ENCODE measurements at places on chromosomes 2 and 18. TPM values are rescaled to one million over a fixed set of nuclear protein-coding genes. Genes with fewer than 3 reads are reported as not detected.

The RIT2 gene
- total RNA-seq, result 7.1 TPM

The GAREM2 gene
- 11.0 TPM for total RNA-seq

The CNGA3 gene
- 4.9 TPM for total RNA-seq

The DYNAP gene
- total RNA-seq, result not detected

- peaks cover 37% of the 10 kb centered on the region for H3K36me3 ChIP-seq
- H3K4me1 ChIP-seq, result peaks cover 9% of the 10 kb centered on the region
- DNase-seq, result no peak
- H3K27ac ChIP-seq, result no peak overlapping the region
Measured at GRCh38 chr2:120979921-120980320, 244.3 kb downstream of the GLI2 start.

GRCh38 chr18:76402026-76402990, 92.7 kb downstream of the ZNF516 start:
- no peak overlapping the region for H3K4me3 ChIP-seq
- H3K4me1 ChIP-seq, result peaks cover 15% of the 10 kb centered on the region
- H3K36me3 ChIP-seq, result peaks cover 17% of the 10 kb centered on the region
- no peak overlapping the region for H3K27ac ChIP-seq
- DNase-seq, result no peak

DNA sequence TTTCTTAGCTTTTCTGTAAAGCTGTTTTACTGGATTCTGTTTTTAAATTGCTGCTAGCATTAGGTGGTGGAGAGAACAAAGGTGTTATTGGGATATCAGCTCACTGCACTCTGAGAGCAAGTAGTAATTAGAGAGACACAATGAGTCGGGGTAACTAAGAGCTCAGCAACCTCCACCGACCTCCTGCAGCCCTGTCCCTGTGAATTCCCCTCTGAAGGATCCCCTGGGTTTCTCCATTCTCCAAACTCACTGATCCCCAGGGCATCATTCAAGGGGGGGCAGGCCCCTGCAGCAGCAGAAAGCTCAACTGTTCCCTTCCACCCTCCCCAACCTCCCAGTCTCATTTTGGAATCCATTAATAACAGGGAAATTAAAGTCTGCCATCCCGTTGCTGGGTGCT, 73.0 kb downstream of the MTCL1 start:
- DNase-seq, result no peak
- peaks cover 16% of the 10 kb centered on the region for H3K36me3 ChIP-seq
- H3K27me3 ChIP-seq, result no peaks in the 10 kb centered on the region
- H3K27ac ChIP-seq, result no peak overlapping the region

- H3K27me3 ChIP-seq, result no peaks in the 10 kb centered on the region
- peaks cover 4% of the 10 kb centered on the region for H3K36me3 ChIP-seq
- no peak overlapping the region for H3K4me3 ChIP-seq
- DNase-seq, result no peak
- no peak overlapping the region for H3K27ac ChIP-seq
- no peaks in the 10 kb centered on the region for H3K4me1 ChIP-seq
Measured at GRCh38 chr2:69620870-69621269, 22.7 kb downstream of the AAK1 start.

DNA sequence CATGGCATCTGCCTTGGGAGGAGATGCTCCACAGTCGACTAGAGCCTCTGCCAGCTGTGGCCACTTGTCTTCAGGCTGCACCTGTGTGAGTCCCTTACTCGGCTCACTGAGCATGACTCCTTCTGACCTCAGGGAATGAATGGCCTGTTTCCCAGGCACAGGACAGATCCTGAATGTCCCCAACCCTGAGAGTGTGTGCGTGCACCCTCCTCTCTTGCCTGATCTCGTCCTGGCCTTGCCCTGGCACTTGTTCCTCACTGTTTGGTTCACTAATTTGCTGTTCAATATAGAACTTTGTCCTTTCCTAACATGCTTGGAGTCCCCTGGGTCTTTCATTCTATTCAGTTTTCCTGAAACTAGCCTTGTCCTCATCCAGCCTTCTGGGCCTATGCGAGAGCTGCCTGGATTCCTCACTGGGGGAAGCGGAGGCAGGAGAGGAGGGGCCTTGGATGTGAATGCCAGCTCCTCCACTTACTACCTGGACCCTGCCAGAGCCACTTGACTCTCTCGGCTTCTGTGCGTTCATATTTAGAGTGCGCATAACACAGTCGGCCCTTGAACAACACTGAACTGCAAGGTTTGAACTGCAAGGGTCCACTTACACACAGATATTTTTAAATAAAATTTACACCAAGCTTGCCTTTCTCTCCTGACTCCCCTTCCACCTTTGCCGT, 184.8 kb downstream of the ACKR3 start:
- no peaks in the 10 kb centered on the region for H3K27me3 ChIP-seq
- H3K36me3 ChIP-seq, result no peaks in the 10 kb centered on the region
- no peak overlapping the region for H3K27ac ChIP-seq
- peaks cover 5% of the 10 kb centered on the region for H3K4me1 ChIP-seq
- no peak overlapping the region for H3K4me3 ChIP-seq
- DNase-seq, result no peak

GRCh38 chr2:69036926-69037325, 23.9 kb downstream of the ANTXR1 start:
- H3K27ac ChIP-seq, result no peak overlapping the region
- H3K27me3 ChIP-seq, result no peaks in the 10 kb centered on the region
- H3K4me3 ChIP-seq, result no peak overlapping the region
- no peak for DNase-seq
- peaks cover 4% of the 10 kb centered on the region for H3K4me1 ChIP-seq

DNA sequence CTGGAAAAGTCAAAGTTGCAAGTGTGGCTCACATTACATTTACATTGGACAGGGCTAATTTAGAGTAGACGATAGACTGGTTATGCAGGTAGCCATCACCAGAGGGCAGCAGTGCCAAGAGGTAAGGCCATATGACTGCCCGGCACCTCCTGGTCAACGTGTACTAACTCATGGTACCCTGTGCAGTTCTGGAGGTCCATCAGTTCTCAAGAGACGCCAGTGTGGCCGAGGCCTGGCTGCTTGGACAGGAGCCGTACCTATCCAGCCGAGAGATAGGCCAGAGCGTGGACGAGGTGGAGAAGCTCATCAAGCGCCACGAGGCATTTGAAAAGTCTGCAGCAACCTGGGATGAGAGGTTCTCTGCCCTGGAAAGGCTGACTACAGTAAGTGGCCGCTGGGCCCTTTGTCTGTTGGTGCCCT, 65.8 kb upstream of the EML6 start:
- no peak overlapping the region for H3K4me3 ChIP-seq
- no peak for DNase-seq
- peak overlapping the region; percentile 13 for H3K27ac ChIP-seq
- H3K36me3 ChIP-seq, result peaks cover 41% of the 10 kb centered on the region
- no peaks in the 10 kb centered on the region for H3K27me3 ChIP-seq

GRCh38 chr18:68833756-68834155, 35.9 kb downstream of the CCDC102B start:
- H3K4me1 ChIP-seq, result no peaks in the 10 kb centered on the region
- no peak for DNase-seq
- no peak overlapping the region for H3K27ac ChIP-seq
